ENCODE measurements at places on chromosomes 12 and 14. TPM values are rescaled to one million over a fixed set of nuclear protein-coding genes. Genes with fewer than 3 reads are reported as not detected.

The MSI1 gene
- total RNA-seq: not detected

The DPF3 gene
- total RNA-seq: 30.5 TPM

The EPYC gene
- not detected for total RNA-seq

The TAS2R14 gene
- 1.6 TPM for total RNA-seq

The RNASE11 gene
- total RNA-seq: not detected

The CCDC38 gene
- not detected for total RNA-seq

The TEAD4 gene
- 22.3 TPM for total RNA-seq

The KLRD1 gene
- total RNA-seq: 0.06 TPM

The FAM161B gene
- total RNA-seq: 3.5 TPM
